CD4-positive, alpha-beta T cell treated with Interleukin-10 for 1 hour (primary cell): ENCODE measurements at places on chromosomes 6 and 20.

DNA sequence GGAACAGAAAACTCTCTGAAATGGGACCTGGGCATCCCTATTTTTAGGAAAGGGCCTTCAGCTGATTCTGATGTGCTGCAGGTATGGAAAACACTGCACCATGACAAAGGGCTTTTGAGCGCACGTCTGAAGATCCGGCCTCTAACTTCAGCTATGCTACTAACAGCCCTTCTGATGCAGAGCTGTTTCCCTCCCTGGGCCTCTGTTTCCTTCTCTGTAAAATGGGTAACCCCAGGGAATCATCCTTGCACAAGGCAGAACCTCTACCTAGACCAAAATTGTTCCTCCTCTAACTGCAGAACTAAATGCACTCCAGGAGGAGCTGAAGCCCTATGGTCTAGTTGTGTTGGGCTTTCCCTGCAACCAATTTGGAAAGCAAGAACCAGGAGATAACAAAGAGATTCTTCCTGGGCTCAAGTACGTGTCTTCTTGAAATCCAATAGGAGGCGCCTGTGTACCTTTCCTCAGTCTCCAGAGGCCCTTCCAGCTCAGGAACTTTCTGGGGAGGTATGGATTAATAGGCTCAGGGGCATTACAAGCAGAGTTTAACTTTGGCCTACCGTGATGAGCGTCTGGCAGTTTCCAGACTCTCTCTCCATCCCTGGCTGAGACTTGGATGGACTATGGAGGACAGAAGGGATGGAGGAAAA lies 5.9 kb downstream of the GPX5 start:
- DNase-seq, result no peak

GRCh38 chr6:124613031-124613430 lies 349.2 kb upstream of the RNF217 start:
- DNase-seq, result no peak

DNA sequence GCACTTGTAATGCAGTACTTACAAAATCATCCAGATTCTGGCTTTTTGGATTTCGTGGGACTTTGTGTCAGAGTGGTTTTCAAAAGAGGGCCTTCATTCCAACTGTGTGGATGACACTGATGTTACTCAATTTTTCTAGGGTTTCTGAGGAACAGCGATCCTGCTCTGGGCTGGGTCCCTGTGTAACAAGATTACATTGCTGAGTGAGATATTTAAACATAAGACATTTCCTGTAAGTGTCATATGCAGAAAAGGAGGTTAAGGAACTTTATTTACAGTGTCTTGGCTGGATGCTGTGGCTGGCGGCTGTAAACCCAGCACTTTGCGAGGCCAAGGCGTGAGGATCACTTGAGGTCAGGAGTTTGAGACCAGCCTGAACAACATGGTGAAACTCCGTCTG lies 6.7 kb downstream of the ZFAND3 start:
- no peak for DNase-seq

DNA sequence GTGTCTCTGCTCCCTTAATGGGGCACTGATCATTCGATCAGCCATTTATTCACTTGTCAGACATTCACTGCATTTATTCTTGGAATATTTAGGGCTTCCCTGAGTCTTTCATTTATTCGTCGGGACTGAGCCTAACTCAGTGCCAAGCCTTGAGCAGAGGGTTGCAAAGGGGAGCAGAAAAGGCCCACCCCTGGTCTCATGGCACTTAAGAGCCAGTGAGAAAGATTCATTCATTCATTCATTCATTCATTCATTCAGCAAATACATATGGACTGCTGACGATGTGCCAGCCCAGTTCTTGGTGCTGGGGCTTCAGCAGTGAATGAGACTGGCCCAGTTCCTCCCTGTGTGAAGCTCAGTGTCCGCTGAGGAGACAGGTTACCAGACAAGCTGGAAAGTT lies 36.6 kb downstream of the SIRPA start:
- DNase-seq, result no peak

- DNase-seq, result no peak
Observed at GRCh38 chr6:7425808-7426190, 36.2 kb downstream of the RIOK1 start.

GRCh38 chr20:44495802-44496481 lies 20.3 kb downstream of the TTPAL start:
- DNase-seq, result no peak

GRCh38 chr20:39574061-39574460 lies 611.9 kb downstream of the DHX35 start:
- no peak for DNase-seq

DNA sequence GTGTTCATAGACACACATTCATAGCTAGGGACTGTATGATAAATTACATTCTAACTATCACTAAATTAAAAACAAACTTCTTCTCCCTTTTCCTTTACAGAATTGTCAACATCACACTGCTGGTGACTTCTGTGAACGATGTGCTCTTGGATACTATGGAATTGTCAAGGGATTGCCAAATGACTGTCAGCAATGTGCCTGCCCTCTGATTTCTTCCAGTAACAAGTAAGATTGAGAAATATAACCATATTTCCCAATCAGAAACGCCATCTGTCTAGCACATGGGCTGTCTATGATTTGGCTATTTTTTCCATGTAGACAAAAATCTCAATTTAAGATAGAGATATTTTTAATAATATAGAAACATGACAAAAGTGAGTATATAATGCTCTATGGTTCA lies 367.7 kb downstream of the ARHGAP18 start:
- DNase-seq, result no peak

GRCh38 chr6:96301023-96301422 lies 220.6 kb upstream of the UFL1 start:
- DNase-seq, result no peak
